ENCODE measurements at places on chromosomes 2 and 18.
A peak's percentile ranks its signal among the peaks of the same experiment; 100 is the strongest.

GRCh38 chr2:84881581-84882413 lies 913 bp upstream of the TRABD2A start:
- DNase-seq, result peak; percentile 59

DNA sequence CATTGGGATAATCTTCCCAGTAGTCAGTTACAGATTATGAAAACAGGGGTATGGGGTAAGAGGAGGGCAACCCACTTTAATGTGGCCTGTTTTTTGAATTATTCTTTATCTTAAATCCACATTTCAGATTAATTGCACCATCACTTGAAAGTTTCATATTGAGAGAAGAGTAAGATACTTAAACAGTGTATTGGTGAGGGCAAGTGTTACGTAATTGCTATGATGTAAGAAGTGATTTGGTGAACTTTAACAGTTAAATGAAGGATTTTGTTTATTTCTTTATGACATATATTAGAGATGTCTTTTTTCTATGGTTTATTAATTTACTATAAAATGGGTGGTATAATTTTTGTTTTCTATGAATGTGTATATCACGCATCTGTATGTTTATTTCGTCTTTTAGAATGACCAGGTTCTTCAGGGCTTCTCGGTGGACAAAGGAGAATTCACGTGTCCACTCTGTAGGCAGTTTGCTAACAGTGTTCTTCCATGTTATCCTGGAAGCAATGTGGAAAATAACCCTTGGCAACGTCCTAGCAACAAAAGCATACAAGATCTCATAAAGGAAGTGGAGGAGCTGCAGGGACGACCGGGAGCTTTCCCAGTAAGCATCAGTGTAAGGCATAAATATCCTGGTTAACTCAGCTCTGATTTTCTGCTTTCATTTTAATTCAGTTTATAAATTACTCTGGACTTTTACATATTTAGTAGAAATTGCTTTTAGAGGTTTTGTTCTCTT lies 171.2 kb upstream of the MYO3B start:
- no peak for DNase-seq

GRCh38 chr2:101003278-101003775 lies 1.2 kb downstream of the RPL31 start:
- no peak for DNase-seq

DNA sequence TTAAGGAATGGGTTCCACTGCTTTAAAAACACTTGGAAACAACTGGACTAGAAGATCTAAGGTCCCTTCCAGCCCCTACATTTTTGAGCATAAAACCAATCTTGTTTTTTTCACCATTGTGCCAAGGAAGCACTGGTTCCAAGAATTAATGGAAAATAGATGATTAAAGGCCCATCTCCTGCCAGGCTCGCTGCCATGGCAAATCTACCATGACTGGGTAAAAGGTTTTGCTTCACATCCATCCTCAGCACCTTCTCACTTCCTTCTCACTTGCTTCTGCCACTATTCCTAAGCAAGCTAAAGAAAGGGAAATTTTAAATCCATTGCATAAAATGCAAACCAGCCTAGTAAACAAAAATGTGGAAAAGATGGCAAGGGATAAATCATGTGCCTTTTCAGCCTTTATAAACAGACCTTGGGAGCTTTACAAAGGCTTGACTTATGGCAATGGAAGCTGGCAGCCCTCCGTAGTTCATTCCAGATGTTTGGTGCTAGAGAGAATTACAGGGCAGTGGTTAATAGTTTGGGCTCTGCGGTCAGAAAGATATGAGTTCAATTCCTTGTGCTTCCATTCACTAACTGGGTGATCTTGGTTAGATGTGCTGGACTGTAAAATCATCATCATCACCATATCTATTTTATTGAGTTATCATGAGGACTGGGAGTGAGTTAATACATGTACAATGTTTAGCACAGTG lies 27.0 kb upstream of the ST3GAL5 start:
- no peak for DNase-seq

- DNase-seq, result peak; percentile 56
These were observed 569 bp downstream of the BABAM2 start for GRCh38 chr2:27890924-27891672.

- DNase-seq, result no peak
These were observed 62.0 kb downstream of the ACOXL start for GRCh38 chr2:110794390-110794789.

DNA sequence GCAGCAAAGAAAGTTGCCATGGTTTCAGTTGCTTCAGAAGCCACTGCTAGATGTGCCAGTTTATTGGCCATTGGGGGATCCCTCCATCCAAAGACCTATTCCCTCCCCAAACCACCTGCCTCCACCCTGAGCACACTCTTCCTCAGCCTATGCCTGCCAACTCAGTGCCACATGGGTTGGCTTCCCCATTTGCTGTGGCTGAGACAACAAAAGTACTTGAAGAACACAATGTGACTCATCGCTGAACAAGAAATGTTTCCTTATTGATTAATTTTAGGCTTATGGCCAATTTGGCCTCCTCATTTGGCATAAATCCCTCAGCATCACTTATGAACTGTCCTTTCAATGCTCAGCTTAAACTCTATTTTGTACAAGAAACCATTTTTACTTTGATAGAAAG lies 215.9 kb downstream of the TMEM247 start:
- no peak for DNase-seq

- no peak for DNase-seq
These were observed 356.4 kb upstream of the ACVR2A start for GRCh38 chr2:147488472-147488871.

- no peak for DNase-seq
These were observed 77.0 kb upstream of the SERTAD2 start for GRCh38 chr2:64730551-64731262.

- DNase-seq, result no peak
These were observed 182.3 kb downstream of the ZNF521 start for GRCh38 chr18:25169701-25170100.

GRCh38 chr2:190486037-190486623 lies 48.4 kb downstream of the NEMP2 start:
- no peak for DNase-seq

GRCh38 chr2:225556461-225556860 lies 157.0 kb downstream of the NYAP2 start:
- no peak for DNase-seq

DNA sequence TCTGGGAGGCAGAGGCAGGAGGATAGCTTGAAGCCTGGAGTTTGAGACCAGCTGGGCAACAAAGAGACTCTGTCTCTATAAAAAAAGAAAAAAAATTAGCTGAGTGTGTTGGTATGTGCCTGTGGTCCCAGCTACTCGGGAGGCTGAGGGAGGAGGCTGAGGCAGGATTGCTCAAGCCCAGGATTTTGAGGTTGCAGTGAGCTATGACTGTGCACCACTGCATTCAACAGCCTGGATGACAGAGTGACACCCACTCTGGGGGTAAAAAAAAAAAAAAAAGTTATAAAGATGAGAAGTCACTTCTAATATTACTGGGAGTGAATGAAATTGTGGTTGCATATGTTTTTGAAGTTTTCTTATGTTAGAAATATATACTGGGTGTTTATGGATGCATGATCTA lies 71.6 kb downstream of the C2orf74 start:
- no peak for DNase-seq

GRCh38 chr2:122390406-122390805 lies 635.0 kb downstream of the TSN start:
- no peak for DNase-seq

DNA sequence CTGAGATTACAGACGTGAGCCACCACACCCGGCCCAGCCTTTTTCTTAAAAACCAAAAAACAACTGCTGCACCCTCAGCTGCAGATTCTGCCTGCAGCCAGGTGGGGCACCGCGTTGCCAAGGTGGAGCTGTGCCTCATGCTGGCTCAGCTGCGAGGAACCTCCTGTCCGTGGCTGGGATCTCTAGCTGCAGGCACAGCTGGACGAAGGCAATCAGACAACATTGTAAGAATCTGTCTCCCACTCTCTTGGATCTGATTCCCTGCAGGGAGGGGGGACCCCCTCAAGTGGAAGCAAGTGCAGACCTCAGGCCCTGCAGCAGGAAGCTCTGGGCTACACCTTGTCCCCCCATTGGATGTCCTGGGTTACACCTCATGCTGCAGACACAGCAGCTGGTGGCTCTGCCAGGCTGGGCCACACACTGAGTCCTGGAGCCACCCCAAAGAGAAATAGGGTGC lies 24.1 kb downstream of the CIDEA start:
- no peak for DNase-seq

GRCh38 chr2:237258116-237258515 lies 155.8 kb downstream of the COL6A3 start:
- DNase-seq, result no peak

DNA sequence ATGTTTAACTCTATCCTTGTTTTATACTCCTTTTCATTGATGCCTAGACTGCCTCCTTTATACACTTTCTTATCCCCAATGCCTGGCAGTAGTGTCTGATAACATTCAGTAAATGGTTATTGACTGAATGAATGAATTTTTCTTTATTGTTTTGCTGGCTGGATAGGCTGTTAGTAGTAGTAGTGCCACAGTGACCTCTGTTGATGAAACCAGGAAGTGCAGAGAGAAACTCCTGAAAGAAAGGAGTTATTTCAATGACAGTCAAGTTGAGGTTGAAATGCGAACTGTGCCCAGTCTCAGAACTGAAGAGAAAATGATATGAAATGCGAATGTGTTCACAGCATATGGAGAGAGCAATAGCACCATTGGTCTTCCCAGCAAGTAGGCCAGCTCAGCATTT lies 26.8 kb upstream of the SLC9A2 start:
- DNase-seq, result no peak

GRCh38 chr2:142974288-142975024 lies 97.0 kb downstream of the KYNU start:
- DNase-seq, result no peak

- no peak for DNase-seq
These were observed 457.0 kb upstream of the MYT1L start for GRCh38 chr2:2788076-2788475.

DNA sequence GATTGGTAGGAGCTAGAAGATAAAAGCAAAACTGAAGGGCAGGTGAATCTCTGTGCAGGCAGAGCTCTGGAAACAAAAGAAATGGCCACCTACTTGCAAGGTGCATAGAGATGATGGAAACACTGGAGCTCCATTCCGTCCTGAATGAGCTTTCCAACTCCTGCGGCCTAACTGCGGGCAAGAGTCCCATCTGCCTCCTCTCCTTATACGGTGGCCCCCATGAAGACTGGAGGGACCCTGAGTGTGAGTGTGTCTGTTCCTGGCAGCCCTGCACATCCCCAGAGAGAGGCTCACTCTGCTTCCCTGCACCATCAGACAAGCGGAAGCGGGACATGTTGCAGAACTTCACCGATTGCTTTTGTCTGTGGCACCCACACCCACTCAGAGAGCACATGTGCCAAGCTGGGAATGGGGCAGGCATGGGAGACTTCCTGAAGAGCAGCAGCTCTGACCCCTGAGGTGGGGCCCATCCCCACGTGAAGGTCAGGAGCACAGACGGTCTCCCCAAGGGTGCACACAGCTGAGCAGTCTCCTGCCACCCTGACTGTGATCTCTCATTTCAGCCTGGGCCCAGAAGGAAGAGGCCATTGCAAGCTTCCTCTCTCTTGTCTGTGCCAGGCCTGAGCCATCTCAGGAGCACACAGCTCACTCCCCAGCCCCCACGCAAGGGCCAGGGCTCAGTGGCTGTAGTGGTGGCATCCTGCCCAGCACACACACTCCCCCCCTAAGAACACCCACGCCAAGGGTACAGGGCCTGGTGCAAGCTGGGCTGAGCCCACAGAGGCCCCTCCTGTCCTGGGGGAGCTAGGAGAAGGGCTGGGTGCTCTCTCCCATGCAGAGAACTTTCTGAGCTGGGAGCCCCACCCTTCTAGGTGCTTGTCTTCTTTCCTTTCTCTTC lies 75.3 kb downstream of the STPG4 start:
- DNase-seq, result peak; percentile 56

GRCh38 chr2:60230037-60230436 lies 323.4 kb downstream of the BCL11A start:
- no peak for DNase-seq

GRCh38 chr2:195238826-195239225 lies 418.2 kb upstream of the SLC39A10 start:
- DNase-seq, result no peak

DNA sequence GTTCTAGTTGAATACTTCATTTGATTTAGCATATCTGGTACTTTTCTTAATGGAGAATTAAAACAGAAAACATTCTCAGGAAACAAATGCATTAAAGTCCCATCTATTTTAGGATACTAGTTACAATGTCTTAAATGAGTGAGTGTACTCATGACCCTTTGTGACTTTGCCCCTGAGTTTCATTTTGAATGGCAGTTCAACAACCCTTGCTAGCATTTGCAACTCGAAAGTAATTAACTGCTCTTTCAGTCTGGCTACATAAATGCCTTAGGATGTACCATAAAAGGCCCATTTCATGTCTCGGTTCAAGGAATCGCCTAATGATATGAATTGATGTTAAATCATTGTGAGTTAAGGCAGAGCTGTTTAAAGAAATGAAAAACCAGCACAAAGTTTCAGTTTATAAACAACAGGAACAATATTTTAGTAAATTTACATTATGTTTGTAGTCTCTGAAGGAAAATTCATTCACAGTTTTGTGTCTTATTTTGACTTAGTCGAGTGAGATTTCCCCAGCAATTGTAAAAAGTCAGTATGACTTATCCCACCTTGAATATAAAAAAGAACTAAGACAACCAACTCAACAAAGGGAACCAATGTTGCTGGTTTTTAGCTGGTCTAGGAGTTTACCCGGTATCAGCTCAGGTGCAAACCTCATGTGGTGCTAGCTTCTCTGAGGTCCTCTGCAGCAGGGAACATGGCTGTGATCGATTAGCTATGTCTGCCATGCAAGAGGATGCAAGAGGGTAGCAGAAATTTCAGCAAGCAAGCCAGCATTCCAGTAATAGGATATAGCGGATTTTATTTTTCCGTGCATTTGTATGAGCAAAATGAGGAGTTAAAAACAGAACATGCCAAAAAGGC lies 386.2 kb downstream of the PTPRM start:
- no peak for DNase-seq

- no peak for DNase-seq
These were observed 253.0 kb downstream of the DCDC2C start for GRCh38 chr2:3956406-3956805.

DNA sequence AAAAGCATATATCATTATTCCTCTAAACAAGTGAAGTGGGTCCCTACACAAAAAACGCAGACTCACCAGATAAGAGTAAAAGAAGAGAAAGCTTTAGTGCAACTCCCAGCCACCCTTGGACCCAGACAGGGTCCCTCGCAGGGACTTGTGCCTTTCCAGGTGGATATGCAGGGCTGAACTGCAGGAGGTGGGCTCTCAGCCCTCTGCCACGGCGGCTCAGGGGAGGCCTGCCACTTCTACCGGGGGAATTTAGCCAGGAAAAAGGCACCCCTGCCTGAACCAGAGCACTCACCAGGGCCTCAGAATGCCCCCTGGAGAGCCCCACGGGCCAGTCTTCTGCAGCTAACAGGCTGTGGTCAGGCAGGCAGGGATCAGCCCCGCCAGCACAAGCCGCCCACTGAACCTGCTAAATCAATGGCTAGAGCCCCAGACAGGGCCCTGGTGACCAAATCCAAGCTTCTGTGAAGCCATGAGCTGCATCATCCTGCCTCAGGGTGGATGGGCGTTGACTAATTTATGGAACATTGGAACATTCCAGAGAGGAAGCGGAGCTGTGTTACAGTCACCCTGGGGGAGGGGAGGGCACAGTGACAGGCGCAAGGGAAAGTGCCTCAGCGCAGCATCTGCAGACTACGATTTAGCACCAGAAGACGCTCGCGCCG lies 209.3 kb downstream of the EIPR1 start:
- no peak for DNase-seq
